ENCODE measurements at places on chromosomes 4 and X.
A peak's percentile ranks its signal among the peaks of the same experiment; 100 is the strongest.

DNA sequence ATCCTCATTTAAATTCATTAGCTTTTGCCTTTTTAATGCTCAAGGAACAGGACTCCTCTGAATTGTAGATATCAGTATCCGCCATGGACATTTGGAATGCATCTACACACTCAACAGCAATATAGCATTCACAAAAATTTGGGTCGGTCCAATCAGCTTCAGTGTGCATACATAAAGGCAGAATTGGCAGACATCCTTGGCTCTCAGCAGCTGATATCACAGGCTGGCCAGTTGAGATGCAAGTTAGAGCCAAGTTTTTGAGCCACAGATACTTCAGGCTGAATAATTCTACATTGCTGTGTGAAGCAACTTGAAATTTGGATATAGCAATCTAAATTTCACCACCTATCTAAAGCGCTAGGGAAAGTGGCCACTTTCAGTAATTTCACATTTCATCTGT lies 821.1 kb downstream of the PCDH19 start:
- DNase-seq, result no peak

DNA sequence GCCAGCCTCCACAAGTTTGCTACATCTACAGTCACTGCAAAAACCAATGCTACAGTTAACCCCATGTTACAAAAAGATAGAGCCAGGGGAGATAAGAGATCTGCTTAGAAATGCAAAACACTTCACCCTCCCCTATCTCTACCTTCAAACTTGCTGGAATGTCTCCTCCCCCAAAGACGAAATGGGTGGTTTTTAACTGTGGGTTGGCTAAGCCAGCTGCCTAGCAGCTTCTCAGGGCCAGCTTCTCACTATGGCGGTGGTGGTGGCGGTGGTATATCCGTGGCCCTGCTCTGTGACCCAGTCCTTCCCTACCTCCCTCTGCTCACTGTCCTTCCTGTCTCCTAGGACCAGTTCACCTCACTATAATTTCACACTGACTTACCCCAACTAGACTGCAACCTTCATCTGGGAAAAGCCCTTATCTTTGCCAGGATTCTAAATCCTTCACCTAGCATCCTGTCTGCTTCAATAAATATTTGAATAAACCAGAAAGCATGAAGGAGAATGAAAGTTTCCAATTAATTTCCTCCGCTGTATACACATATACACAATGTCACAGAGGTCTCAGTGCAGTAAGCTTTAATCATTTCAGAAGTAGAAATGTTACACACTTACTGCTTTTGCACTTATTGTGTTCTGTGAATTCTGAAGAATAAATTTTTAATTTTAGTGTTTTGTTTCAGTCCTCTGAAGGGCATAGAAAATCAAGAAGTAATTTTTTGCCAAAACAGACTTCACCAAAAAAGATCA lies 46.3 kb downstream of the SH3KBP1 start:
- no peak for DNase-seq

DNA sequence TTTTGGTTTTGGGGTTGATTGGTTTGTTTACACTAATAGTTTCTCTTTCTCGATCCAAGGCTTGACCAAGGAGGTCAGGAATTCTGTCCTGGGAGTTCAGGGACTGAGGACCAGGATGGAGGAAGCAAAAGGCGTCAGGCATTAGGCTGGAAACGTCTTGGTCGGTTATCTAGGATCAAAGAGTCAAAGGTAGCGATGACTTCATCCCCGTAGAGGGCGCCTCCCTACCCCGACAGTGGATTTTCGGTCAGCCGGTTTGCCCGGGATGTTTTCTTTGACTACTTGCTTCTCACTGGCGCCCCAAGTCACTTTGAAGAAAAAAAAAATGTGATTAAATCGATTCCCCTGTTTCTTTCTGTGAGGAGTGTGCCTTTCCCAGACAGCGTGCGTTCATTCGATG lies 980 bp upstream of the FHDC1 start:
- DNase-seq, result peak; percentile 24

DNA sequence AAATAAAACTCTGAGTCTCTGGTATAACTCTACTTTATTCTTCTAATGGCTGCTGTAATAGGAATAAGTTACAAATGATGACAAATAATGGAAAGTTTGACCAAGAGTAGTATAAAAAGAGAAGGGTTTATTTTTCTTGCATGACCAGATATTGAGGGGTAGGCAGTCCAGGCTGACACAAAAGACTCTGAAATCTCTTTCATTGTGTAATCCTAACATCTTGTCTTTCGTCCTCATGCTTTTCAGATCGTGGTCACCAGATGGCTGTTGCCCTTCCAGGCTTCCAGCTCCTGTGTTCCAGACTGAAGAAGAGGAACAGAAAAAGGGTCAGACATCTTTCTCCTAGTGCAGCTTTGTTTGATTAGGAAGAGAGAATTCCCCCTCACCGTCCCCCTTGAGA lies 176.9 kb upstream of the GK2 start:
- no peak for DNase-seq

GRCh38 chrX:113728937-113729336 lies 854.9 kb upstream of the HTR2C start:
- no peak for DNase-seq

- no peak for DNase-seq
These were observed 225.0 kb upstream of the PUDP start for GRCh38 chrX:7372825-7373525.
